ENCODE measurements at places on chromosomes 5 and 9.

- DNase-seq, result no peak
Measured at GRCh38 chr5:52491071-52491787, 296.5 kb upstream of the ITGA1 start.

DNA sequence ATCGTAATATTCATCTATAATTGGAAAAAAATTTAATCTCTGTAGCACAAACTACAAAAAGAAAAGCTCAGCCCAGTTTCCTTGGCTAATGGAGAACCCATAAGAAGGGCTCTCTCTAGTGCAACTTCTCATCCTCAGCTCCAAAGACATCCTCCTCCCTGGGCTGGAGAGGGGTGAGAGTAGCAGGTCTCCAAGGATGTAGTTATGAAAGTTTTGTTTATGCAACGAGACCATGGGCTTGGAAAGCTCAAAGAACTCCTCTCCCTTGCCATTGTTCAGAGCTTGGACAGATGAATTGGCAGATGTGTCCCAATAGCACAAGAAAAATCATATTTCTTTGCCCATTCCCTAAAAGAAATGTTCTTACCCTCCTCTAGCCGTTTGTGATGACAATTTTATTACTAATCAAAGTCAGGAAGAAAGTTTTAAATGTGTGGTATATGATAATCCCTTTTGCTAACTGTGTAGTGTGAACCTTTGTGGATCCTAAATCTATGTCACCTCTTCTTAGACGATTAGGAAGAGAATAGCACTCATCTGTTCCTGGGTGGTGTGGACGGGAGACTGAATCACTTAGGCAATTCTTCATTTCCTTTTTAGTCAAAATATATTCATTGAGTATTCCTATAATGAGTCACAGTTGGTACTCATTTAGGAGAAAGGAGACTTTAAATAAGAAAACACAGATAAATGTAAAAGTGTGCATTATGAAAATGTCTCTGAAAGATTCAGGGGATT, 52.2 kb downstream of the GARNL3 start:
- no peak for DNase-seq

- DNase-seq, result no peak
Measured at GRCh38 chr5:173741729-173742431, 125.4 kb upstream of the BOD1 start.

- DNase-seq, result no peak
Measured at GRCh38 chr9:33453999-33454660, 6.7 kb upstream of the AQP3 start.

- no peak for DNase-seq
Measured at GRCh38 chr9:118962426-118962825, 406.8 kb downstream of the BRINP1 start.

DNA sequence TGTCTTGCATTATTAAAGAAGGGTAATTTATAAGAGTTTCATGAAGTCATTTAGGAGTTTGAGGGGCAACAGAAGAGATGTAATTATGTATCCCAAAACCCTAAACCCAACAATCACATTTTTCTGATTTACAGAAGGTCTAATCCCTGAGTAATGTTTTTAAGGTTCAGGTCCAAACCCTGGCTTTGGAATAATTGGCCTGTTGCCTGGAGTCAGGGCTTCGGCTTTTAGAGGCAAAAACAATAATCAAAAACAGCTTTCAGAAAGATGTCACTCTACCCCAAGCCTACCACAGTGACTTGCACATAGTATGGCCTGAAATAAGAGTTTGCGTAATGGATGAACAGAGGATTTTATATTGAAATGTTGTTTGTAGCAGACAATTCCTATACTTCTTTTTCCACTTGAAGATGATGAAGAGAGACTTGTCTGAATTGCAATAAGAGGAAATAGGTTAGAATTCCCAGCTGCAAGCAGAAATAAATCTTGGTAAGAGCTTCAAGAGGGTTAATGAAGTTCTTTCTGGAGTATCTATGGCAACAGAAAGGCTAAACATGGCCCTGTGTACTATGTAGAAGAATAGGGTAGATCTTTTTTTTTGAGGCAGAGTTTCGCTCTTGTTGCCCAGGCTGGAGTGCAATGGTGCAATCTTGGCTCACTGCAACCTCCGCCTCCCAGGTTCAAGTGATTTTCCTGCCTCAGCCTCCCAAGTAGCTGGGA, 152.0 kb downstream of the GPBP1 start:
- no peak for DNase-seq

DNA sequence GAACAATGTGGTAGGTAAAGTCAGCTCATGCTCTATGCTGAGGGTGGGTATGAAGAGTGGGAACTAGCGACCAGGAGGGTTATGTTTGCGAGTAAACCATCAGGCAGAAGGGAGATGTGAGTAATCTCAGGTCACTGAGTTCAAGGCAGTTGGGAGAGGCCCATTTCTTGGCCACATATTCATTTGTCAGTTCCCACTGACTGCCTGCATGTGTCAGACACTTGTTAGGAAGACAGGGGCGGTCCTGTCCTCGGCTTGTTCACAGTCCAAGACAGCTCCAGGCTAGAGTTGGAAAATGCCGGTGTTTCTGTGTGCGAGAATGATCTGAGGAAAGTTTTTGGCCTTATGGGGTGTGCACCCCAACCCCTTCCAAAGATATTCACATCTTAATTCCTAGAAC, 48.6 kb upstream of the GDNF start:
- no peak for DNase-seq

- no peak for DNase-seq
Measured at GRCh38 chr5:74237571-74238145, 402.9 kb downstream of the ENC1 start.

DNA sequence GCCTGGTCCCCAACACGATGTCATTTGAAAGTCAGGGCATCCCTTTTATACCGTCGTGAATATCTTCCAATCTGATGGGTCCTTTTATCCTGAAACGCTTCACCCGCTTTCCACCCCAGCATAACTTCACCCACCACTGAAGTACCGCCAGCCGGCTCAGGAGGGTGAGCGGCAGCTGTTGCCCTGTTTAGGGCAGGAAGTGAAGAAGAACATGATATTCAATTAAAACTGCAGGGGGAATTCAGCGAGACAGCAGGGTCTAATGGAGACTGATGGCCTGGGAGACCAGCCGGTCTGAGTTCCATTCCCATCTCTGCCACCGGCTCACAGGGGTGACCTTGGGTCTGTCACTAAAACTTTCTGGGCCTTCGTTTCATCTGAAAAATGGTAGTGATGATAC, 68.2 kb upstream of the EGFLAM start:
- DNase-seq, result no peak

GRCh38 chr5:93601071-93601801, 18.2 kb downstream of the NR2F1 start:
- no peak for DNase-seq

- DNase-seq, result no peak
Measured at GRCh38 chr5:167205881-167206280, 1085.6 kb upstream of the WWC1 start.

DNA sequence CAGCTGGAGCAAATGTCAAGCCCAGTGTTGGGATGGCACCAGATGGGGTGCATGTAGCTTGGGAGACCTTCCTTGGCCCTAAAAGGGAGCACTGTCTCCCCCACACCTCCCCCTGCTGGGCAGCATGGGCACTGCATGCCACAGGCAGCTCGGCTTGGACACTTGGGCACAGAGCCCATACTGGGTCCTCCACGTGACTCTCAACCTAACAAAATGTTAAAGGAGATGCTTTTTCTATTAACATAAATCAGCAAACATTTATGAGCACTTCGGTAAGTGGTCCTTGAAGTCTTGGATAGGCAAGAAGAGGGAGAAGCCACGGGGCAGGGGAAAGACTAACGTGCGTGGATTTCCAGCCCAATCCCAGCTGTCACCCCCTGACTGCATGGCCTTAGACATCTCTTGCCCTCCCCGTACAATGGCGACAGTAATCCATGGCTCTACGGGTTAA, 23.9 kb upstream of the MAPK9 start:
- DNase-seq, result peak; percentile 47

DNA sequence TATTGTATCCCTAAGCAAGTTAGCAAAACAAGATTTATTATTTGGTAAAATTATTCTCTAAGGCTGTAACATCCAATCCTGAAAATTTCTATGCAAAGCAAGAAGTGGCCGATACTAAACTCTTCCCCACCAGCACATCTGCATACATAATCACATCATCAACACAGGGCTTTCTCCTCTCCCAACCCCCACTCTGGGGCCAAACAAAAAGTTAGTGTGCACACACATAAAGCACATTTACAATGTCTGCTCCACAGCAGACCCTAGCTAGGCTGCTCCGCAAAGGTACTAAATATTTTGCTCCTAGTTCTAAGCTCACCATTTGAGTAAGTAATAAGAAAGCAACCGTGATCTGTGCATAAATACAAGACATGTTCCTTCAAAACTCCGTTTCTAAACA, 3.6 kb downstream of the RNF130 start:
- no peak for DNase-seq

DNA sequence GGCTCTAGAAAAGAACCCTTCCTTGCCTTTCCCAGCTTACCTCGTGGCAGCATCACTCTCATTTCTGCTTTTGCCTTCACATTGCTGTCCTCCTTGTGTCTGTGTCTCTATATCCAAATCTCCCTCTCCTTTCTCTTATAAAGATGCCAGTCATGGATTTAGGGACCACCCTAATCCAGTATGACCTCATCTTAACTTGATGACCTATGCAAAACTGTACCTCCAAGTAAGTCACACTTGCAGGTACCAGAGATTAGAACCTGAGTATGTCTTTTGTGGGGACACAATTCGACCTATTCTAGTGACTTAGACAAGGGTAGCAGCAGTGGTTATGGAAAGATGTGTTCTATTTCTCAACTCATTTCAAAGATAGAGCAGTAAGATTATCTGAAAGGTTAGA, 160.1 kb downstream of the HMHB1 start:
- no peak for DNase-seq

GRCh38 chr5:169686137-169686536, 49.1 kb downstream of the DOCK2 start:
- DNase-seq, result no peak

GRCh38 chr9:70539001-70539400, 124.5 kb upstream of the KLF9 start:
- DNase-seq, result no peak

GRCh38 chr9:71285191-71285656, 163.8 kb upstream of the TRPM3 start:
- DNase-seq, result no peak

GRCh38 chr5:131378721-131379541, 115.1 kb downstream of the CDC42SE2 start:
- DNase-seq, result no peak

DNA sequence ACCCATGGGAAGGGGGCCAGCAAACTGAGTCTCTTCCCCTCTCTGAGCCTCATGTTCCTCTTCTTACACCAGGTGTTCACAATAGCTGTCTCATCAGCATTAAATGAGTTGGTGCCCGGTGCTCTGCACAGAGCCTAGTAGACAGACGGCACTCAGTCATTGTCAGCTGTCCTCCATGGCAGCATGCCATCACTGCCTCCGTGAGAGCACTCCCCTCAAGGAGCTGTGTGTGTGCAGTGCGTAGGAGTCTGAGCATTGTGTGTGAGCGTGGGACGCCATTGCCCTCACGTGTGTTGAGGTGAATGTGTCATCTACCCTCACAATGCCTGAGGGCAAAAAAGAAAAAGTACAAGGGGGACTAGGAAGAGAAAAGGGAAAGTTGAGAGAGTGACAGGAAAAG, 536.5 kb downstream of the CDK5RAP2 start:
- DNase-seq, result no peak

DNA sequence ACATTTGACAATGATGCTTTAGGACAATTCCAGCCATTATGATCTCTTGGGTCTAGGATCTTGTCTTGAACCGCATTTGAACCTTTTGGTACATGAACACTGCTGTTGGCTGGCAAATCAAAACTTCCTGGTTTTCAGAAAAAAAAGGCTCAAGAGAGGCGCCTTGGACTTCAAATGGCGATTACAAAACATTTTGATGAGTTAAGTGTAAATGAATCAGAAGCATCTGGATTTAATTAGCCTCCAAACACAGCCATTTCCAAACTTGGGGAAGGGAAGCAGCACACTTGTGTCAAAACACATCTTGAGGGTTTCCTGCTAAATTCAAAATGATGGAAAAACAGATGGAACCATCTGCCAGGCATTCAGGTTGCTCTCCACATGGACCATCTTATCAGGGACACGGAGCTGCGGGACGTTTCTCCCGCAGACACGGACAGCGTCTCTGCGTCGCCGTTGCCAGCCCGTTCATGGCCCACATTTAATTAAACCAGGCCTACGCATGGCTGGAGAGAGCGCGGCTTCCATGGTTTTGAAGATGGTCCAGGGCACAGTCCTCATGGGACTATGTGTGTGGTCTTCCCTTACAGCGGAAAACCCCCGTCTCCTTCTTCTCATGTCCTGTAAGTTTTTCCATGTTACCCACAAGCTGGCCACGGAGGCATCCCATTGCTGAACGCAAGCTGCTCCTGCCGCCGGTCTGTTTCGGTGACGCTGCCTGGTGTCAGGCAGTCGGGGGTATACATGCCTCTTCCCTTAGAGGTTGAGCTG, 55.8 kb upstream of the PTCH1 start:
- no peak for DNase-seq

DNA sequence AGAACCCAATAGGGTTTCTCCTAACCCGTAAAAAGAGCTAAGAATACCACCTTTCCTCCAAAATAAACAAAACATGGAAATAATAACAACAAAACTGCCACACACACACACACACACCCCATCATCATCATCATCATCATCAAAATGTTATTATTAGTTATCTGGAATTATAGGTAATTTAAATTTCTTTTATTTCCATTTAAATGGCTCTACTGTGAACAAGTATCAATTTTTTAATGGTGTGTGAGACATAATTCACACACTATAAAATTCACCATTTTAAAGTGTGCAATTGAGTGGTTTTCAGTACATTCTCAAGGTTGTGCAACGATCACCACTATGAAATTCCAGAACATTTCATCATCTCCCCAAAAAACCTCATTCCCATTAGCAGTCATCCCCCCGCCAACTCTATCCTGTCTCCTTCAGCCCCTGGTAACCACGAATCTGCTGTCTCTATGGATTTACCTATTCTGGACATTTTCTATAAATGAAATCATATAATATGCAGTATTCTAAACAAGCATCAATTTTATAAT, 172.7 kb downstream of the ROR2 start:
- no peak for DNase-seq

- no peak for DNase-seq
Measured at GRCh38 chr5:137960819-137961218, 71.6 kb downstream of the PKD2L2 start.

GRCh38 chr5:141439411-141440141, 9.3 kb downstream of the PCDHGA12 start:
- DNase-seq, result no peak

- no peak for DNase-seq
Measured at GRCh38 chr9:85157772-85158171, 488.2 kb downstream of the NTRK2 start.

DNA sequence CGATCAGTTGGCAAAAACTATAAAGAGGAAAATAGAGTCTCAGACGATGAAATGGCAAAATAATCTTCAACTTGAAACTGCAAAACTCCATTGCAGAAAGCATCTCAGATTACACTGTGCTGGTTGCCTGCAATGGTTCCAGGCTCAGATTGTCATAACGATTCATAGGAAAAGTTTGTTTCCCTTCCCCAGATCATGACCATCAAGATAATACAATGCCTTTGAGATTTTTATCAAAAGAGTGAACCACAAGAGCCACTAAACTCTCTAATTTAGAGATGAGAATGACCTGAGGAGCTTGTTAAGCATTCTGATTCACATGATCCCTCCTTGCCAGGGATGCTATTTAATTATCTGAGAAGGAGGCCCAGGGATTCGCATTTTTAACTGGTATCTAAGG, 52.6 kb upstream of the ITGA1 start:
- DNase-seq, result no peak
